ENCODE measurements at places on chromosomes 16 and 17.

- no peak for DNase-seq
Measured at GRCh38 chr16:68453816-68454215, 5.5 kb upstream of the SMPD3 start.

DNA sequence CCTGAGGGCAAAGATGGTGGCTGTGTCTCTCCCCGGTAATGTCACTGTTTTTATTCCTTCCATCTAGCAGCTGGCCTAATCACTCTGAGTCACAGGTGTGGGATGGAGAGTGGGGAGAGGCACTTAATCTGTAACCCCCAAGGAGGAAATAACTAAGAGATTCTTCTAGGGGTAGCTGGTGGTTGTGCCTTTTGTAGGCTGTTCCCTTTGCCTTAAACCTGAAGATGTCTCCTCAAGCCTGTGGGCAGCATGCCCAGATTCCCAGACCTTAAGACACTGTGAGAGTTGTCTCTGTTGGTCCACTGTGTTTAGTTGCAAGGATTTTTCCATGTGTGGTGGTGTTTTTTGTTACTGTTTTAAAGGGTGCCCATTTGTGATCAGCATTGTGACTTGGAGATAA lies 5.5 kb upstream of the RAPGEFL1 start:
- DNase-seq, result no peak

- no peak for DNase-seq
Measured at GRCh38 chr17:38789185-38789584, 10.2 kb downstream of the PIP4K2B start.

GRCh38 chr17:59753522-59754467 lies 46.3 kb downstream of the VMP1 start:
- no peak for DNase-seq

GRCh38 chr17:4859816-4860625 lies 26.9 kb downstream of the MINK1 start:
- DNase-seq, result no peak

DNA sequence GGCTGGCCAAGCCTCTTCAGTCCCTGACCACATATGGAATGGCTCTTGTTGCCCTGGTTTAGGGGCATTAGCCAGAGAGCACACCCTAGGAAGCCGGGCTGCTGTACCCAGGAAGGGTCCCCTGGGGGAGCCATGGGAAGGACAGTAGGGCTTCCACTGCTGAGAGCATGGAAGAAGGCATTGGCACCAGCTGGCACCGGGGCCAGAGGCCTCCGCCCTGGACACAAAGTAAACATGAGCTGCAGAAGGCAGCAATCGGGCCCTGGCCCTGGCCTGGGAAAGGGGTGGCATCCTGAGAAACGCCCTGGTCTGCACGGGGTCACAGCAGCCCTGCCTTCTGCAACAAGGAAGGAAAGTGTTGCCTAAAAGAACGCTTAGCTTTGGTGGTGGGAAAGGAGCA lies 49.4 kb downstream of the VAC14 start:
- no peak for DNase-seq

DNA sequence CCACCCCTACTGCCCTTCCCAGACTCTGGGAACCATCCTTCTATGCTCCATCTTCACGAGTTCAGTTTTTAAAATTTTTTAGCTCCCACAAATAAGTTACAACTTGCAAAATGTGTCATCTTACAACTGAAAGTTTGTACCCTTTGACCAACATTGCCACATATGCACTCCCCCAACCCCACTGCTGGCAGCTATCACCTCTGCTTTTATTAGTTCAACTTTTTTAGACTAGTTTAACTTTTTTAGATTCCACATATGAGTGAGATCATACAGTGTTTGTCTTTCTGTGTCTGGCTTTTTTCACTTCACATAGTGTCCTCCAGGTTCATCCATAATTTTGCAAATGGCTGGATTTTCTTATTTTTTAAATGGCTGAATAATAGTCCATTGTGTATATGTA lies 7.7 kb downstream of the GPT2 start:
- DNase-seq, result no peak

DNA sequence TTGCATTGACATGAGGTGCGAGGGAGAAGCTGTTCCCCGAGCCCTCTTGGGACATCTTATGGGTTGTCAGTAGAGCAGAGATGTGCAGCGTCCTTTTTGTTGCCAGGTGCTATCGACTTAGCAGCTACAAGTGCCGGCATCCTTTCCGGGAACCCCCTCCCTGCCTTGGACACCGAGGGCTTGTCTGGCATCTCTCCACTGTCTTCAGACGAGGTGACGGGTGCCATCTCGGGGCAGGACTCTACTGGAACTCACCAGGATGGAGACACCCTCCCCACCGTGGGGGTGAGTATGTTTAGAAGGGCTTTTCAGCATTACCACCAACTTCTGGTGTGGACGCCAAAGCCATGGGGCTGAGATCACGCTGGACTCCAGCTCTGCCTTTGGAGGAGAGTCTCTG lies 11.8 kb upstream of the JPT2 start:
- DNase-seq, result no peak

- DNase-seq, result no peak
Measured at GRCh38 chr16:11326737-11327276, 18.5 kb upstream of the RMI2 start.

- no peak for DNase-seq
Measured at GRCh38 chr17:4175921-4176807, 33.2 kb downstream of the CYB5D2 start.

DNA sequence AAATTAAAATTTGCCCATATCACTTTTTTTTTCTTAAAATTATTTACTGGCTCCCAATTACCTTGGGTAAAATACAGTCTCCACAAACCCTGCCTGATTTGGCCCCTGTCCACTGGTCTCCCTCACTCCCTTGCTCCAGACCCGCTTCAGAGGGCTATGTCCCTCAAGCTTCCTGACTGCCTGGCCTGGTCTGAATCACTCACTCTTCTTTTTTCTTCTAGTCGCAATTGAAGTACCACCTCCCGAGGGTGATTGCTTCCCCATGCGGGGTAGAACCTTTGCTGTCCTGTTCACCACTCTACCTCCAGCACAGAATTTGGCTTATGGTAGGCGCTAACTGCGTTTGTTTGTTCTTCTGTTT lies 598 bp upstream of the PGAP3 start:
- DNase-seq, result no peak

GRCh38 chr17:61803216-61803615 lies 60.1 kb downstream of the BRIP1 start:
- no peak for DNase-seq

- no peak for DNase-seq
Measured at GRCh38 chr17:65718601-65719000, 157.2 kb upstream of the AXIN2 start.

DNA sequence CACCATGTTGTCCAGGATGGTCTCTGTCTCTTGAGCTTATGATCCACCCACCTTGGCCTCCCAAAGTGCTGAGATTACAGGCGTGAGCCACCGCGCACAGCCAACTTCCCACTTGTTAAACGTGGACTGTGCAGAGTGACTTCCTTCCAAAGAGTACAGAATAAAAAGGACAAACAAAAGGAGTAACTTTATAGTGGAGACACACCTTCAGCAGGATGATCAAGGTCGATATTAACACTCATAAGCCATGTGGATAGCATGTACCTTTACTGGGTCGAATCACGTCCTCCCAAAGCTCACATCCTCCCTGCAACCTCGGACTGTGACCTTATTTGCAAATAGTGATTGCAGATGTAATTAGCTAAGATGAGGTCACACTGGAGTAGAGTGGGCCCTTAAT lies 10.1 kb upstream of the ZFP1 start:
- no peak for DNase-seq

DNA sequence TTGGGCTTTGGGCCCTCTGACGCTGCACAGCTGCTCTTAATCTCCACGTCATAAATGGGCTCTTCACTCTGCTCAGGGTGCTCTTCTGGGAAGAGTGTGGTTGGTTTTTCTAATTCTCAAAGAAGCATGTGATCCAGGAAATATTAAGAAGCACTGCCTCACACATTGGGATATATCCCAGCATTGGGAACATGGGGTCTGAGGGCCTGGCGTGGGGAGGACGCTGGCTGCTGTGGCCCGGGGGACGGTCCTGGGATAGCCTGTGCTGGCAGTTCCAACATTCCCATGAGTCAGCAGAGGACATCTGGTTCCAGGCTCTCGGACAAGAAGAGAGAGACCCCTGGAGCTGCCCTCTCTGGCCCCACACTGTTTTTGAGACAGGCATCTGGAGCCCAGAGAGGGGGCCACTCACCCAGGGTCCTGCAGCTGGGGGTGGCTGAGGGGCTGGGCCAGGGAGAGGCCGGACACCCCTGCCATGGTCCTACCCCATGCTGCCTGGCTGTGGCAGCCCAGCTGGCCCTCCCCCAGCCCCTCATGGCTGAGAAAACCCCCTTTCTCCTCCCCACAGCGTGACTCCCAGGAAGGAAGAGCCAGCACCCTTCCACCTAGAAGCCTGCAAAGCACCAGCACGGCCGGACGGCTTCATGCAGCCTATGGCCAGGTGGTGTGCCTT lies 58.8 kb downstream of the NT5M start:
- DNase-seq, result no peak

DNA sequence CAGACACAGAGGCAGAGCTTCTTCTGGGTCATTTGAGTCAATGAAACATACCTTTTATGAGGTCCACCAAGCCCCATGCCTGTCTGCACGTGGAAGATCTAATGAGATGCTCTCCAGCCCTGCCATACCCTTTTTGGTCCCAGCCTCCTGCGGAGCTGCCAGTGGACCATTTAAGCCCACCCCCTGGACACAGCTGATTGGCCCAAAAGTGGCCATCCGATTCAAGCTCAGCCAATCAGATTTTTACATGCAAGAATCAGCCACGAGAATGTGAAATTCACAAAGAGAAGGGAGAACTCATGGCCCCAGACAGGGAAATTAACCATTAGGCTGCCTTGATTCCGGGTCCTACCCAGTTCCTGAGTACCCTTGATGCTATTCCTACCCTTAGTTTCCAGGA lies 231.0 kb upstream of the EEF2KMT start:
- no peak for DNase-seq

DNA sequence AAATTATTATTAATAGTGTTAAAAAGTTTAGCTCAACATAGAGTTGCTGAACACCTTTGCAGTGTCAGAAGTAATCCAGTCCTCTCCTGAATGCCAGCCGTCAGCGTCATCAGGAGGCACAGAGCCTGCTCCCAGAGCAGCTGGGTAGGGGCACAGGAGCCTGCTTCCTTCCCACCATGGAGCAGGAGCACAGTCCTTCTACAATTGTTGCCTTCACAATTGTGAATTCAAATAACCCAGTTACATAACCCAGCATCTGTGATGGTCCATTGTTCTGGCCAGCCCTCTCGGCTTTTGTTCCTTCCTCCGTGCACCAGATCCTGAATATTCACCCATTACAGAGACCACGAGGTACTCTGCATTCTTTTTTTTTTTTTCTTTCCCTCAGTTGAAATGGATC lies 393.9 kb upstream of the MAF start:
- no peak for DNase-seq

- no peak for DNase-seq
Measured at GRCh38 chr16:89325861-89326471, 108.5 kb downstream of the ZNF778 start.

DNA sequence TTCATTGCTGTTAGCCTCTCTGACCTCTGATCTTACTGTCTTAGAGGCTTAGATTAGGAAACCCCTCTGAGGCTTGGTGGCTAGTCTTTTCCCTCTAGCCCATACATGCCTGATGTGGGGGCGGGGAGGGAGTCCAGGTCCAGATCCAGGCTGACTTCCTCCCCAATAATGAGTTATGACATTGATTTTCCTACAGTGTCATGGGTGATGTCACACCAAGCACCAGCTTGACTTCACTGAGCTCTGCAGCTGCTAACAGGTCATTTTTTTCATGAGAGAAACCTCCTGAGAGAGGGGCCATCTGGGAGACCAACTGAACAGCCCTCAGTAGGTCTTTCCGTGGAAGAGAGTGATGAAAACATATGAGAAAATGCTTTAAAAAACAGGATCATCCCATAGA lies 180.2 kb upstream of the N4BP1 start:
- DNase-seq, result no peak

GRCh38 chr17:34527908-34528470 lies 51.4 kb upstream of the TMEM132E start:
- no peak for DNase-seq

GRCh38 chr17:64685705-64686104 lies 23.6 kb upstream of the SMURF2 start:
- no peak for DNase-seq
